ENCODE measurements at places on chromosomes 6 and 20. TPM values are rescaled to one million over a fixed set of nuclear protein-coding genes. Genes with fewer than 3 reads are reported as not detected.

RNF144B gene
- total RNA-seq = 2.4 TPM

C20orf96 gene
- total RNA-seq = 41.3 TPM

HAO1 gene
- 1.1 TPM for total RNA-seq

OTOR gene
- total RNA-seq = not detected

ZNF451 gene
- 44.5 TPM for total RNA-seq

WFDC2 gene
- total RNA-seq = 12.4 TPM

TPBG gene
- 14.5 TPM for total RNA-seq

NINL gene
- total RNA-seq = 4.9 TPM

GJA1 gene
- 19.8 TPM for total RNA-seq

AVP gene
- total RNA-seq = 5.8 TPM

SNRNP48 gene
- 27.2 TPM for total RNA-seq

F13A1 gene
- total RNA-seq = 22.1 TPM

ABHD16B gene
- not detected for total RNA-seq
